ENCODE measurements at places on chromosomes 11 and 22. TPM values are rescaled to one million over a fixed set of nuclear protein-coding genes. Genes with fewer than 3 reads are reported as not detected.

DNA sequence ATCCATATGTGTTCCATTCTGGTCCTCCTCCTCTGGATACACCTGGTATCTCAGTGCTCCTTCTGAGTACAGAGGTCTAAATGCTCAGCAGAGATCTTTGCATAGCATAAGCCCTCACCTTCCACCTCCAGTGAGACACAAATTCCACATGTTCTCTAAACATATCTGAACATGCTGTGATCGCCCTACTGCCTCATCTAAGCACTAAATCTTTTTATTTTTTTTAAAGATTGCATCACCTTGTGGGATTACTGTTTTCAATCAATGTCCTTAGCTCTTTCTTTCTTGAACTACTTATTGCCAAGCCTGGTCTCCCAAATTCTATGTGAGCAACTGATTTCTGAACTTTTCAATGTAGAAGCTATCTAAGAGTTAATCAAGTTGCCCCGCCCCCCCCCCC lies 113.4 kb downstream of the TRPC6 start:
- no peak for DNase-seq

GRCh38 chr22:47610764-47611163 lies 848.3 kb downstream of the TBC1D22A start:
- DNase-seq, result no peak

GRCh38 chr11:46513934-46514342 lies 79.9 kb downstream of the AMBRA1 start:
- peak; percentile 59 for DNase-seq

- DNase-seq, result no peak
These were observed 1.7 kb downstream of the TSPAN18 start for GRCh38 chr11:44728491-44728910.

DNA sequence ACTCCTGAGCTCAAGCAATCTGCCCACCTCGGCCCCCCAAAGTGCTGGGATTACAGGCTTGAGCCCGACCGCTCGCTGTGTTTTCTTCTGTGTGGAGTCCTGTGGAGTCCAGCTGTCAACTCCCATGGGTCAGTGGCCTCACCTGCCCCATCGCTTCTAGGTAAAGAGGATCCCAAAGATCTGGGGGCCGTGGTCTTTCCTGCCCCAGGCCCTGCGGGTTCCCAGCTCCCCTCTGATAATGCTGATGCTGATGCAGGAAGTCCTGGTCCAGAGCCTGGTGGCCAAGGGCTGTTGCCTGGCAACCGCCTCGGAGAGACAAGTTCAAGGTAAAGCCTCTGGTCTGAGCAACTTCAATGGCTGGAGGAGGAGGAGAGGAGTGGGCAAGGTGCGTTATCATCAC lies 9.6 kb downstream of the SSTR3 start:
- no peak for DNase-seq

- no peak for DNase-seq
These were observed 12.7 kb upstream of the PRSS23 start for GRCh38 chr11:86787656-86788055.

GRCh38 chr11:119196833-119197483 lies 9.2 kb upstream of the CBL start:
- peak; percentile 79 for DNase-seq

The NCAM1 gene
- 220 TPM for total RNA-seq

The NTM gene
- total RNA-seq, result 0.71 TPM

The PKP3 gene
- total RNA-seq, result 1.1 TPM

The ZPR1 gene
- 19.1 TPM for total RNA-seq

Measured in heart right ventricle (tissue), 16 donors.